ENCODE measurements at places on chromosomes 6 and 20.
A peak's percentile ranks its signal among the peaks of the same experiment; 100 is the strongest.

- no peaks in the 10 kb centered on the region for H3K36me3 ChIP-seq
- no peak overlapping the region for H3K27ac ChIP-seq
- peaks cover 1% of the 10 kb centered on the region for H3K27me3 ChIP-seq
- no peak overlapping the region for H3K4me3 ChIP-seq
- DNase-seq: peak; percentile 90
These were observed 16.1 kb downstream of the BPIFB1 start for GRCh38 chr20:33299111-33299603.

GRCh38 chr6:31660381-31661261 lies at the start of gene C6orf47:
C6orf47 (minus strand) TSS chr6:31660778; CDS start chr6:31659947, 831 bp downstream.
- peaks cover 4% of the 10 kb centered on the region for H3K36me3 ChIP-seq
- peak; percentile 75 for DNase-seq

DNA sequence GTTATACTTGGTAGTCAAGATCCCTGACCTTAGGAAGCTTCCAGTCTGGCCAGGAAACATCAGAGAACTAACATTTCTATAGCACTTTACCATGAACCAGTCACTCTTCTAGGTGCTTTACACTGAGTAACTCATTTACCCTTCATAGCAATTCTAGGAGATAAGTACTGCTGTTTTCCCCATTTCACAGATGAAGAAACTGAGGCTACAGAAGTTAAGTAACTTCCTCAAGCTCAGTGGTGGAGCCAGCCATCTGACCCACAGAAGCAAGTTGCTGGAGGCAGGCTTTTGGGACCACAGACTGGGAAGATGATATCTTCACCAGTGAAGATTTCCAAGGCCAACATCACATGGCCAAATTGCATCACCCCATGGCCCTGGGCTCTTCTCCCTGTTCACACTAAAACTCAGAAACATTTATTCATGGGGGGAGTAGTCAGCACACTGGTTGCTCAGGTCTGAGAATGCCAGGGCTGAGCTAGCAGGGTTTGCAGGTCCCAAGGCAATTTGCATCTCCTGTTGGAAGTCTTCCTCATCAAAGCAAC lies 70.3 kb downstream of the UNC5CL start:
- no peak for DNase-seq
- peaks cover 2% of the 10 kb centered on the region for H3K27me3 ChIP-seq
- H3K36me3 ChIP-seq: no peaks in the 10 kb centered on the region
- H3K4me1 ChIP-seq: no peaks in the 10 kb centered on the region
- H3K27ac ChIP-seq: no peak overlapping the region
- no peak overlapping the region for H3K4me3 ChIP-seq

DNA sequence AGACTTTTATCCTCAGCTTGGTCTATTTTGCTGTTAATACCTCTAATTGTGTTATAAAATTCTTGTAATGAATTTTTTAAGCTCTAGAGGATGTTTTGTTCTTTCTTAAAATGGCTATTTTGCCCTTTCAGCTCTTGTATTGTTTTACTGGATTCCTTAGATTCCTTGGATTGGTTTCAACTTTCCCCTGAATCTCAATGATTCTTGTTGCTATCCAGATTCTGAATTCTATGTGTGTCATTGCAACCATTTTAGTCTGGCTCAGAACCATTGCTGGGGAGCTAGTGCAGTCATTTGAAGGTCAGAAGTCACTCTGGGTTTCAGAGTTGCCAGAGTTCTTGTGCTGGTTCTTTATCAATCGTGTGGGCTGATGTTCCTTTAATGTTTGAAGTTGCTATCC lies 37.1 kb downstream of the OTOR start:
- H3K27ac ChIP-seq: no peak overlapping the region
- no peaks in the 10 kb centered on the region for H3K4me1 ChIP-seq
- H3K27me3 ChIP-seq: peaks cover 1% of the 10 kb centered on the region
- no peak for DNase-seq
- no peaks in the 10 kb centered on the region for H3K36me3 ChIP-seq

GRCh38 chr20:45355209-45356084 lies 7.2 kb upstream of the SDC4 start:
- H3K36me3 ChIP-seq: no peaks in the 10 kb centered on the region
- no peak for DNase-seq
- peaks cover 9% of the 10 kb centered on the region for H3K4me1 ChIP-seq
- H3K27me3 ChIP-seq: no peaks in the 10 kb centered on the region
- no peak overlapping the region for H3K4me3 ChIP-seq

DNA sequence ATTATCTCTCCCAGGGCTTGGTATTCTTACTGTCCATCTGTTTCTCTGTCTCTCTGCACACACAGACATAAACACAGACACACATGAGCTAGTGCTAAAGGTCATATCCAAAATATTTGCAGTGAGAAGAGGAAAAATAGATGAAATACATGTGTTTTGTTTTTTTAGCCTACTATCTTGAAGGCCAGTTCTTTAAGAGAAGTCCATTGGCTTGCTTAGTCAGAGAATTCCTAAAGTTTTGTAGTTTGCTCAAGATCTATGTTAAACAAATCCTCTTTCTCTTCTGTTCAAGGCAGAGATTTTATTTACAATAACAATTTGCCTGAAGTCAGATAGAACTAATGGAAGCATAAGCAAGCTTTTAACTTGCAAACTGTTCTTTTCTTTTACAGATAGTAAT lies 120.0 kb upstream of the AKIRIN2 start:
- H3K4me1 ChIP-seq: peaks cover 14% of the 10 kb centered on the region
- no peak overlapping the region for H3K27ac ChIP-seq
- no peak overlapping the region for H3K4me3 ChIP-seq
- no peak for DNase-seq

GRCh38 chr20:25514747-25515340 lies 70.5 kb downstream of the NINL start:
- no peak overlapping the region for H3K27ac ChIP-seq
- no peak for DNase-seq
- peak overlapping the region; percentile 83 for H3K4me3 ChIP-seq
- peaks cover 6% of the 10 kb centered on the region for H3K27me3 ChIP-seq

DNA sequence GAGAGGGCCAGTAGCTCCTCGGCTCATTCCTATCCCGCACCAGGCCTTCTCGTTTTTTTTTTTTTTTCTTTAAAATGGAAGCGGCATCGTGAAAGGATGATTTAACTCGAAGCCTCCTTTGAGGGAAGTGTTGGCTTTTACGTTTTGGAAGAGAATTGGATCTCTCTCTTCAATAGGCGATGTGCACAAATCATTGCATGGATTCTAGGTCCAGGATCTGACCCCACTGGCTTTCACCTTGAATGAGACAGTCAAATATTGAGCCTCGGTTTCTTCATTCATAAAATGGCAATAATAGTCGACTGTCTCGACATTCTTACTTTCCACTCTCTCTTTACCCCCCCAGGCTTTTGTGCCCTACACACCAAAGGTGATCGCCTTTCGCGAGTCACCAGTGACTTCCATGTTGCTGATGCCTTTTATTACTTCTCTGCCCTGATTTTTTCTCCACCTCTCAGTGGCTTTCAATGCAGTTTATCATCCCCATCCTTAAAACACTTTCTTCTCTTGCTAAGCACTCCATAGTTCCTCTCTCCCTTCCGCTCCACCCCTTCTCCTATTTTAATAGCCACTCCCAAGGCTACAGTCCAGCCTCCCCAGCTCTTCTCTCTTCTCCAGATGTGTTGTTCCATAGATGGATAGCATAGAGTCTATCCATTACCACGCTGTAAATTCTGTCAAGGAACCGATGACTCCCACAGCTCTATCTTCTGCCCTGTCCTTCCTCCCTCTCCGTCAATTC lies 473 bp upstream of the DTNBP1 start:
- H3K36me3 ChIP-seq: peaks cover 7% of the 10 kb centered on the region
- H3K27me3 ChIP-seq: no peaks in the 10 kb centered on the region
- peak overlapping the region; percentile 85 for H3K4me3 ChIP-seq
- peaks cover 7% of the 10 kb centered on the region for H3K4me1 ChIP-seq

DNA sequence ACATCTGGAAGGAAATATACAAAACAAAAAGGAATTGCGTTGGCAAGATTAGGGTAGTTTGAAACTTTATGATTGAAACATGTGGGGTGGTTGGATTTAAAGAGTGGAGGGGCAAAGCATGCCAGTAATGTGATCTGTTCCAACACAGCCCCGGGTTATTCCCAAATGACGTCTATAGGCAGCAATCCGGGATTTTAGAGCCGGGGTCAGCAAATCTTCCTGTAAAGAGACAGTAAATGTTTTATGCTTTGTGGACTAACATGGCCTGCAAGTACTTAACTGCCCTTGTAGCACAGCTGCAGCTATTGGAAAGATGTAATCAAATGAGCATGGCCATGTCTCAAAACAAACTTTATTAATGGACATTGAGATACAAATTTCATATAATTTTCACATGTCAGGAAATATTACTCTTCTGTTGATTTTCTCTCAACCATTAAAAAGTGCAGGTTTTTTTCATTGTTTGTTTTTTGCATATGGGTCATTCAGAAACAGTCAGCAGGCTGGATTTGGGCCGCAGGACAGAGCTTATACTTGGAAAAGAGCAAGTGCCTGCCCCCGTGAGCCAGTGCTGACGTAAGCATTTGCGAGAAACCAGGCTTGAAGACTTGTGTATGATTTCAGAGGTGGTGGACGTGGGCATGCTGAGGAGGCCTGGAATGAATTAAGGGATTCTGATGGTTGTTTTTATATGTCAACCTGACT lies 136.5 kb downstream of the DOK5 start:
- H3K27ac ChIP-seq: no peak overlapping the region
- no peaks in the 10 kb centered on the region for H3K36me3 ChIP-seq
- no peak for DNase-seq

GRCh38 chr6:82589509-82590206 lies 226.0 kb downstream of the TPBG start:
- no peaks in the 10 kb centered on the region for H3K36me3 ChIP-seq
- peak; percentile 18 for DNase-seq
- H3K4me1 ChIP-seq: no peaks in the 10 kb centered on the region
- no peaks in the 10 kb centered on the region for H3K27me3 ChIP-seq
- no peak overlapping the region for H3K4me3 ChIP-seq

DNA sequence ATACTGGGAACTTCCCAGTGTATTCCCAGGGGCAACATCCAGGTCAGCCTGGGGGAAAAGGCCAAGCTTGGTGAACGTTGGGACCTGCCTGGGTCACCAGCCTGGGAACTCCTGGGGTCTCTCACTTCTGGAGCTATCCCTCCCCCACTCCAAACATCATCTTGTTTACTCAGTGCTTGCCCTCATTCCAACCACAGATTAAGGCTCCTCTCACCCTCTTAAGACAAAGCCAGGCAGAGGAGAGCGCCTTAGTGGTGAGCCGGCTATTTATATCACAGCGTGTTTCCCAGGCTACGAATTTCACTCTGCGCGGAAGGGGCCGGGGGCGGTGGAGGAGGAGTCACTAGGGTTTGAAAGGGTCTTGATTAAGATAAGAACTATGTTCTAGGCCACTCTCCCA lies 12.1 kb downstream of the PRPH2 start:
- no peak for DNase-seq
- H3K4me1 ChIP-seq: no peaks in the 10 kb centered on the region
- peaks cover 4% of the 10 kb centered on the region for H3K36me3 ChIP-seq
- H3K27ac ChIP-seq: no peak overlapping the region
- H3K4me3 ChIP-seq: no peak overlapping the region

DNA sequence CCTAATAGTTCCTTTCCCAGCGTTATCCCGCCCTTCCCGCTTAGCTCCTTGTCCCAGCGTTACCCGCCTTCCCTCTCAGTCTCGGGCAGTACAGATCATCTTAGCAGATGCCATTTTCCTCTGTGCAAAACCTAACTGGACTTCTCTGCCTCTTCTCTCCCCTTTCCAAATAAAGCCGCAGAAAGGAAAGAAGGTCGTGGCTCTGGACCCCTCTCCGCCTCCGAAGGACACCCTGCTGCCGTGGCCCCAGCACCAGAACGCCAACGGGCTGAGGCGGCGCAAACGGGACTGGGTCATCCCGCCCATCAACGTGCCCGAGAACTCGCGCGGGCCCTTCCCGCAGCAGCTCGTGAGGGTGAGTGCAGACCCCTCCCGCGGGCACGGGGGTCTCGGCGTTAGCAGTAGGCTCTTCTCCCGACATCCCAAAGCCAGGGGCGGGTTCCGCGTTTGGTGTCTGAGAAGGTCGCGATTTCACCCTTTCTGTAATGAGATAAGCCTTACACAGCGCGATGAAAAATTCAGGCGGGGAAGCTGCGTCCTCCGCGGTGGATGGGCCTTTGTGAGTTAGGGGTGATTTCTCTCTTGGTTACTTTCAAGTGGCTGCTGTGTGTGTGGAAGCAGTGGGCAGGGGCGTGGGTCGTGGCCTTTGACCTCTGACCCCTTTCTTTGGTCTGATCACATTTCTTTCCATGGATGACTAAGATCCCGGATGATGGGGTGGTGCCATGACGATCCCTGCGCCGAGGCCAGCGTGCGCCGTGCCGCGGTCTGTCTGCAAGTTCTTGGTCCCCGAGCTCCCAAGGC lies 292.7 kb downstream of the TAF4 start:
- H3K4me1 ChIP-seq: peaks cover 1% of the 10 kb centered on the region
- peaks cover 2% of the 10 kb centered on the region for H3K27me3 ChIP-seq
- H3K4me3 ChIP-seq: no peak overlapping the region
- H3K36me3 ChIP-seq: no peaks in the 10 kb centered on the region
- no peak for DNase-seq

- H3K4me3 ChIP-seq: peak overlapping the region; percentile 70
- H3K36me3 ChIP-seq: peaks cover 17% of the 10 kb centered on the region
- H3K27me3 ChIP-seq: peaks cover 5% of the 10 kb centered on the region
- peaks cover 31% of the 10 kb centered on the region for H3K4me1 ChIP-seq
- no peak for DNase-seq
- H3K27ac ChIP-seq: peak overlapping the region; percentile 94
These were observed 2.4 kb downstream of the MYO6 start for GRCh38 chr6:75751443-75751842.

GRCh38 chr6:169949511-169950097 lies 198.2 kb downstream of the ERMARD start:
- H3K4me1 ChIP-seq: no peaks in the 10 kb centered on the region
- no peak overlapping the region for H3K27ac ChIP-seq
- no peaks in the 10 kb centered on the region for H3K27me3 ChIP-seq
- DNase-seq: no peak

GRCh38 chr20:63093966-63094766 lies 87.4 kb upstream of the BHLHE23 start:
- no peak overlapping the region for H3K27ac ChIP-seq
- no peaks in the 10 kb centered on the region for H3K4me1 ChIP-seq
- DNase-seq: no peak
- H3K4me3 ChIP-seq: no peak overlapping the region
- no peaks in the 10 kb centered on the region for H3K36me3 ChIP-seq

DNA sequence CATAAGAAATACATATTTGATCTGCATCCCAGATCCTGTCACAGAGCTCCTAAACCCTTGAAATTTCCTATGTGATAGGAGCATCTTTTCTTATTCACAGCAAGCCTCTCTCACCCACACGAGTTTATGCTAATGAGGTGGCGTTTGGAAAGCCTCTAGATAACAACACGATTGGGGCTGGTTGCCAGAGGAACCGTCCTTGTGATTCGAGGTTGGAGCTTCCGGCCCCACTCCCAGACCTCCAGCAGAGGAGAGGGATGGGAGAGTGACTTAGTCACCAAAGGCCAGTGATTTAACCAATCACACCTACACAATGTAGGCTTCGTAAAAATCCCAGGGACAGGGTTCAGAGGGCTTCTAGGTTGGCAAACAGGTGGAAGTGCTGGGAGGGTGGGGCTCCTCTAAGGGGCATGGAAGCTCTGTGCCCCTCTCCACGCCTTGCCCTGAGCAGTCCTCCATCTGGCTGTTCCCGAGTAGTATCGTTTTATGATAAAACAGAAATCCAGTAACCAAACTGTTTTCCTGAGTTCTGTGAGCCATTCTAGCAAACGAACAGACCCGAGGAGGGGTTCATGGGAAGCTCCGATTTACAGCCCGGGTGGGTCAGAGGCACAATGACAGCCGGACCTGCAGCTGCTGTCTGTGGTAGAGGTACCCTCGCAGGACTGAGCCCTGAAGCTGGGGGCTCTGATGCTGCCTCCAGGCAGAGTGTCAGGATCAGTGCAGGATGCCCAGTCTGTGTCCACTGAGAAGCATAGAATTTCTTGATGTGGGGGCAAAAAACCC lies 238.1 kb upstream of the ARID1B start:
- no peaks in the 10 kb centered on the region for H3K36me3 ChIP-seq
- no peak overlapping the region for H3K27ac ChIP-seq
- no peaks in the 10 kb centered on the region for H3K27me3 ChIP-seq
- no peaks in the 10 kb centered on the region for H3K4me1 ChIP-seq

All from endothelial cell (in vitro differentiated cells).